ENCODE measurements at places on chromosomes 6 and 20. TPM values are rescaled to one million over a fixed set of nuclear protein-coding genes. Genes with fewer than 3 reads are reported as not detected.

- H3K27ac ChIP-seq, result no peak overlapping the region
- no peak for DNase-seq
- H3K4me3 ChIP-seq, result no peak overlapping the region
These were observed 193.9 kb downstream of the ZDHHC14 start for GRCh38 chr6:157574851-157575424.

DNA sequence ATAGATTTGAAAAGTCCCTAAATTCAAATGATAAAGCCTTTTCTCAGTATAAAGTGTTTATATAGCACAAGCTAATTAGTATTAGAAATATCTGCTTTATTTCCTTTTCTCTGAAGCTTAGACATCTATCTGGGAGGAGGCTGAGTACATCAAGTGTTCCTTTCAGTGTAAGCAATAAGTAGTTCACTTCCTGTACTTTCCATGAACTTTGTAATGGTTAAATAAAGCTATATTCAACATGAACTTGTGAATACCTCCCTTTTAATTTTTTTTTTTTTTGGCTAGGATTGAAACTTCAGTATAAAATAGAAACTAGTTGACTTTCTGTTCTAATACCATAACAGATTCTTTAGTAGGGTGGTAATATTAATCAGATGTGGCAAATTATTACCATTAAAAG is 190.9 kb downstream of the CENPW start:
- H3K27me3 ChIP-seq, result no peaks in the 10 kb centered on the region
- H3K36me3 ChIP-seq, result no peaks in the 10 kb centered on the region
- peaks cover 36% of the 10 kb centered on the region for H3K4me1 ChIP-seq
- no peak for DNase-seq
- no peak overlapping the region for H3K4me3 ChIP-seq

DNA sequence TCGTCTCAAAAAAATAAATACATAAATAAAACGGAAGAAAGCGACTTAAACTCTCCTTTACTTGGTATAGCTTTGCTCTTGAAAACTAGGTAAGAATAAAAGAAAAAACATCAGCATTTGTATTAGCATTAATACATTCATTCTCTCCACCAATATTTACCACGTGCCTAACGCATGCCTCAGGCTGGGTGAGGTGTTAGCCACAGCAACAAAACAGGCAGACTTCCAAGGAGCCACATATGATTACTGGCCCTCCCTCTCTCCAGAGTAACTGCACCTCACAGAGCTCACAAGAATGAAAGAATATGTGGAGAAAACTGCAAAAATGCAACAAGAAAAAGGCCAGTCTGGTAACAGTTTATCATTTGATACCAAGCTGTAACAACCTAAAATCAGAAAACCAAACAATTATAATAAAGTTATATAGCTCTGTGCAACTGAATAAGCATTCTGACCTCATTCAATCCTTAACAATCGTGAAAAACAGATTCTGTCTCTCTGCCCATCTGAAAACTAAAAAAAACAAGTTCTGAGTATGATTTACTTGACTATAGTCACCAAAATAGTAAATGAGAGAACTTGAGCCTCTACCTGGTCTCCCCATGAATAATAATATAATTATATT is 5.2 kb downstream of the NAPB start:
- DNase-seq, result no peak
- no peaks in the 10 kb centered on the region for H3K27me3 ChIP-seq
- H3K4me3 ChIP-seq, result no peak overlapping the region
- peaks cover 19% of the 10 kb centered on the region for H3K4me1 ChIP-seq

DNA sequence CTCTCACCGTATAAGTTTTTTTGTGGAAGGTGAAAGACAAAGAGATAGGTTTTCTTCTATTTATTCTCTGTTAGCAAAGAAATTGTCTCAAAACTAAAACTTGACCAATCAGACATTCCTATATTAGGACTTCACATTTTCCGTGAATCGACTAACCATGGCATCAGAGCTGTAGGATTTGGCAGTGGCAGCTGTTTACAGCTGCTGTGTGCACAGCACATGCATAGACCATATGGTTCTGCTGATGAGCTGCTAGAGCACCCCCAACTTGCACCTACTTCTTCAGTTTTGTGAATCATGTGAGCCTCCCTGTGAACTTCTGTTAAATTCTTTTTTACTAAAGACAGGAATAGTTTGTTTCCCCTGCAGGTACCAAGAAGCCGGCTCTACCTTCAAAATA is 157.9 kb downstream of the RFX6 start:
- H3K4me3 ChIP-seq, result no peak overlapping the region
- peaks cover 5% of the 10 kb centered on the region for H3K27me3 ChIP-seq
- no peaks in the 10 kb centered on the region for H3K36me3 ChIP-seq
- H3K4me1 ChIP-seq, result no peaks in the 10 kb centered on the region
- no peak for DNase-seq

DNA sequence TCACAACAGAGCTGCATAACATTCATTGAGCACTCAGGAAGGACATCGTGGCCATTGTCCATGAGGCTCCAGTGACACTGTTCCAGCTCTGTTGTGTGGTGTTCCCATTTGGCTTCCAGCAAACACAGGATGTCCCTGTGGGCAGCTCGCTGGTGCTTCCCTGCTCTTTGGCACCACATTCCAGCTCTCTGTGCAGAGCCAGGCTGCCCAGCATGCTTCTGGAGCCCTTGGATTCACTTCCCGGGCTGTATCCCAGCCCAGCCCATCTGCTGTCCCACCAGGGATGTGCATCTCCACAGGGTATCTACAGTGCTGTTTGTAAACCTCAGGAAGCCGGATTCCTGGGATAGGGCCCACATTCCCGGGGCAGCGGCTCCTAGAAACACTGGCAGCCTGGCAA is 57.2 kb downstream of the CTCFL start:
- H3K4me3 ChIP-seq, result no peak overlapping the region
- H3K36me3 ChIP-seq, result no peaks in the 10 kb centered on the region
- no peak overlapping the region for H3K27ac ChIP-seq

The GFRAL gene
- total RNA-seq, result not detected

DNA sequence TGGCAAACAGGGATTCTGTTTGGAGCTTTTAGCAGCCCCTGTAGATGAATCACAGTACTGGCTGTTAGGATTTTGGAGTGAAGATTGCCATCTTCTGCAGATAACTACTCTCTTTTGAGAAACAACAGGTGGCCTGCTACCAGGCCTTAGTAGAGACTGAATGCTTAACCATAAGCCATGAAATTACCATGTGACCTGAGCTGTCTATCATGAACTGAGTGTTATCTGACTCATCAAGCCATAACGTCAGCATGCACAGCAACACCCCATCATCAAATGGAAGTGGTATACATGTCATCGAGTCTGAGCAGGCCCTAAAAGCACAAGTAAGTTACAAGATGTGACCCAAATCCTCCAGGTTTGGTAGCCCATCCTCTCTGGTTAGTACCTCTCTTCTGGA is 132.6 kb downstream of the GPR63 start:
- no peak for DNase-seq
- H3K27me3 ChIP-seq, result no peaks in the 10 kb centered on the region
- no peaks in the 10 kb centered on the region for H3K36me3 ChIP-seq
- H3K27ac ChIP-seq, result no peak overlapping the region

- H3K4me1 ChIP-seq, result no peaks in the 10 kb centered on the region
- peak overlapping the region; percentile 67 for H3K27ac ChIP-seq
- H3K36me3 ChIP-seq, result no peaks in the 10 kb centered on the region
- DNase-seq, result no peak
- no peaks in the 10 kb centered on the region for H3K27me3 ChIP-seq
These were observed 124.5 kb downstream of the TAF4 start for GRCh38 chr20:61940976-61941720.

The SLC16A10 gene
- total RNA-seq, result 6.2 TPM

DNA sequence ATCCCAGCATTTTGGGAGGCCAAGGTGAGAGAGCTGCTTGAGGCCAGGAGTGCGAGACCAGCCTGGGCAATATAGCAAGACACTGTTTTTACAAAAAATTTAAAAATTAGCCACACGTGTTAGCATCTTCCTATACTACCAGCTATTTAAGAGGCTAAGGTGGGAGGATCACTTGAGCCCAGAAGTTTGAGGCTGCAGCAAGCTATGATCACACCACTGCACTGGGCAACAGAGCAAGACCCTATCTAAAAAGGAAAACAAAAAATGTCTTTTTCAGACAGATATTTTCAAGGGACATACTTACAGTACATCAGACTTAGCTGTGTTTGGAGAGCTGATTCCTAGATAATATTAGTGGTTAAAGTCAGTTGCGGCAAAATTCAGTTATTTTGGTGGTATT is 72.9 kb upstream of the XRN2 start:
- H3K36me3 ChIP-seq, result no peaks in the 10 kb centered on the region
- H3K4me1 ChIP-seq, result peaks cover 22% of the 10 kb centered on the region
- DNase-seq, result no peak
- H3K27me3 ChIP-seq, result peaks cover 43% of the 10 kb centered on the region

The CST5 gene
- total RNA-seq, result not detected

DNA sequence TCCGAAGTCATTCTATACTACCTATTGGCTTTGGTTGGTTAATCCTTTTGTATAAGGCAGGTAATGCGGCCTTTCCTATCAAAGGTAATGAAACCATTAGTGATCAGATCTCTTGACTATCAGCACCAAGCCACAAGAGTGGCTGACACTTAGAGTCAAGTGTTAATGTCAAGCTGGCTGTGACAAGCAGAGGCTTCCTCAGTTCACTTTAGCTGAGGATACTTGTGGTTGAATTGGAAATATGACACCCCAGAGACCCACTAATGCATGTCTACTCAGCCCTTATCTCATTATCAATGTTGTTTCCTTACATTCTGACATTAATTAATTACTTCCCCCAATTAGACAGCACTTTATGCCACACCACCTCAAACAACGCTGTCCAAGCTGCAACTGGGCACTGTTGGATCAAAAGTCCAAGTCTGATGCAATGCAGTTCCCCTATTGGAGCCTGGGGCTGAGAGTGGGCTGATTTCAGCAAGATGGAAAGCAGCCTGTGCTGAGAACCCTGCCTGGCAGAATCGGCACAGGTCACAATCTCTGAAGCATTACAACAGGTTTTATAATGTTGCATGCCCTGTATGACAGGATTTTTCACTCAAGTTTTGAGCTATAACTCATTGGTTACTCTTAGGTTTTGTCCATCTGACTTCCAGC is 273.5 kb downstream of the COL12A1 start:
- H3K36me3 ChIP-seq, result no peaks in the 10 kb centered on the region
- H3K4me3 ChIP-seq, result no peak overlapping the region
- no peaks in the 10 kb centered on the region for H3K4me1 ChIP-seq
- H3K27me3 ChIP-seq, result no peaks in the 10 kb centered on the region
- no peak for DNase-seq

- H3K27me3 ChIP-seq, result no peaks in the 10 kb centered on the region
- H3K36me3 ChIP-seq, result no peaks in the 10 kb centered on the region
- no peak overlapping the region for H3K4me3 ChIP-seq
- no peak for DNase-seq
These were observed 35.1 kb downstream of the RRBP1 start for GRCh38 chr20:17646961-17647301.

The SNAI1 gene
- 12.9 TPM for total RNA-seq

The LY6G5C gene
- total RNA-seq, result 11.0 TPM

GRCh38 chr6:162099685-162100084 is 627.9 kb downstream of the PRKN start:
- H3K4me3 ChIP-seq, result no peak overlapping the region
- no peaks in the 10 kb centered on the region for H3K27me3 ChIP-seq
- no peak for DNase-seq
- H3K4me1 ChIP-seq, result peaks cover 4% of the 10 kb centered on the region

The MYH7B gene
- 0.55 TPM for total RNA-seq

The EPHA7 gene
- 35.8 TPM for total RNA-seq

GRCh38 chr20:4100679-4101078 is 85.3 kb upstream of the RNF24 start:
- H3K36me3 ChIP-seq, result no peaks in the 10 kb centered on the region
- H3K4me1 ChIP-seq, result no peaks in the 10 kb centered on the region
- H3K27ac ChIP-seq, result no peak overlapping the region

- DNase-seq, result no peak
- no peaks in the 10 kb centered on the region for H3K27me3 ChIP-seq
- peaks cover 12% of the 10 kb centered on the region for H3K4me1 ChIP-seq
- H3K27ac ChIP-seq, result no peak overlapping the region
- no peak overlapping the region for H3K4me3 ChIP-seq
These were observed 348.9 kb upstream of the AGPAT4 start for GRCh38 chr6:161622779-161623178.

GRCh38 chr6:12602951-12603672 is 113.5 kb upstream of the PHACTR1 start:
- no peaks in the 10 kb centered on the region for H3K36me3 ChIP-seq
- H3K4me3 ChIP-seq, result no peak overlapping the region
- no peaks in the 10 kb centered on the region for H3K27me3 ChIP-seq
- no peak overlapping the region for H3K27ac ChIP-seq
- H3K4me1 ChIP-seq, result peaks cover 4% of the 10 kb centered on the region

The BCAS1 gene
- not detected for total RNA-seq

- H3K27me3 ChIP-seq, result no peaks in the 10 kb centered on the region
- DNase-seq, result no peak
- no peak overlapping the region for H3K27ac ChIP-seq
These were observed 45.5 kb downstream of the SLC9A8 start for GRCh38 chr20:49858076-49858585.

Data from neural crest cell (in vitro differentiated cells).